Frontal cortex (tissue), 4 donors: ENCODE measurements at places on chromosomes 6 and 20. TPM values are rescaled to one million over a fixed set of nuclear protein-coding genes. Genes with fewer than 3 reads are reported as not detected.
A peak's percentile ranks its signal among the peaks of the same experiment; 100 is the strongest.

Gene CENPW
- total RNA-seq, result 4.5 TPM

Gene LRRC73
- total RNA-seq, result 2.9 TPM

Gene PCK1
- under 0.01 TPM for total RNA-seq

Gene NEURL2
- 3.3 TPM for total RNA-seq

Gene SLC16A10
- total RNA-seq, result 11.0 TPM

Gene CFAP206
- 2.0 TPM for total RNA-seq

Gene PTCRA
- not detected for total RNA-seq

Gene SH3BGRL2
- total RNA-seq, result 23.6 TPM

Gene GNAS
- total RNA-seq, result 481 TPM

Gene DYNLT2
- 2.0 TPM for total RNA-seq

Gene HBS1L
- 116 TPM for total RNA-seq

DNA sequence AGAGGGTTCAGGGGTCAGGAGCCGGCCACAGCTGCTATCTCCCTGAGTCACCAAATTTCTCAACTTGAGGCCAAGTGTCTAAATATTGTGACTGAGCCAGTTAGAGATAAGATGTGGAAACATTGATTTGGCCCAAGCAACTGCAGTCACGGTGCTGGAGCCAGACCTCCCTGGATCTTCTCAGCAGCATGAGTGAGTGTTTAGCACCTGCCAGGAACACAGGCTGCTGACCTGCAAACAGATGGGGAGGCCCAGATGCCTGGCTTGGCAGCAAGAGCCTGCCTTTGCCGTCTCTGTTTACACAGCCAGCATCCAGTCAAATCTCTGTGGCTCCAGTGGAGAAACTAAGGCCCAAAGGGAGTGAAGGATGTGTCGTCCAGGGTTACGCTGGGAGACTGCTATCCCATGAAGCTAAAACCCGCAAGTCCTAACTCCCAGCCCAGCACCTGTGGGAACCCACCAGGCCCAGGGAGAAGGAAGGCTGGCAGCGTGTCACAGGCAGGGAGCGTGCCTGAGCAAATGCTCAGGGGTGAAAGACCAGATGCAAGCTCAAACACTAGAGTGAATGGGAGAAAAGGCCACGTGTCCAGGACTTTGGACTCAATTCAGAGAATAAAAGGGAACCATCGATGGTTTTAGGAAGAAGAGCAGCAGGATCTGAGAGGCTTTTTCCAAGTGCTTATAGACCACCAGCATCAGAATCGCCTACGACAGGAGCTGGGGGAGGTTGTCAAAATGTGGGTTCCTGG, 15.9 kb upstream of the PTGIS start:
- DNase-seq, result no peak

- DNase-seq, result peak; percentile 48
Measured at GRCh38 chr6:35014341-35014740, 125.3 kb downstream of the ANKS1A start.

GRCh38 chr6:145003145-145003544, 718.0 kb downstream of the UTRN start:
- DNase-seq, result no peak

DNA sequence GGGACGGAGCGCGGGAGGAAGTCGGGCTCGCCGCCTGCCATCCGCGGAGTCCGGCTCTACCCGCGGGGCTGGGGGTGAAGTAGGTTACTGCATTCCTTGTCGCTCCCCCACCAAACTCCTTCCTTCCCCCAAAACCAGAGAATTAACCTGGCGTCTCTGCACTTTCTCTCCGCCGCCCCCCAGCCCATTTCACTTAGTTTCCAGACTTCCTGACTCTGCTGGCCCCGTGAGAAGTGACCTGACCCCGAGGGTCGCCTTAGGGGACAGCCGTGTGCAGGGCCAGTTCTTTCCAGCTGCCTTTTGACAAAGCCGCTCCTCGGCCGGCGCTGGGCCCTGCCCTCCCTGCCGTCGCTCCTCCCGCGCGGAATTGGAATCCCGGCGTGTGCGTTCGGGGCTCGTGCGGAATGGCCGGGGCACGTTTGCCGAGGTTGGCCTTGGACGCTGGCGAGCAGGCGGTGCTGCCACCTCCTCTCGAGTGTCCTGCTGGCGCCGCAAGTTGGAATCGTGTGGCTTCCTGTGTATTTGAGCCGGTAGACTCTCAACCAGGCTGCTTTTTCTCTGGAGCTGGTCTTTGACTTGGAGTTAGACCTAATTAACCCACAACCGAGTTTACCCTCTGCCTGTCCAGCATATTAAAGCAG, 650 bp downstream of the DCBLD1 start:
- DNase-seq, result peak; percentile 33

DNA sequence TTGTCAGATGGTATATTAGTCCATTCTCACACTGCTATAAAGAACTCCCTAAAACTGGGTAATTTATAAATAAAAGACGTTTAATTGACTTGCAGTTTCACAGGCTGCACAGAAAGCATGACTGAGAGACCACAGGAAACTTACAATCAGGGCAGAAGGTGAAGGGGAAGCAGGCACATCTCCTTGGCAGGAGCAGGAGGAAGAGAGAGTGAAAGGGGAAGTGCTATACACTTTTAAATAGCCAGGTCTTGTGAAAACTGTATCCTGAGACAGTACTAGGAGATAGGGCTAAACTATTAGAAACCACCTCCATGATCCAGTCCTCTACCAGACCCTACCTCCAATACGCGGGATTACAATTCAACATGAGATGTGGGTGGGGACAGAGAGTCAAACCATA, 193.9 kb upstream of the KCNG1 start:
- no peak for DNase-seq

GRCh38 chr20:796921-797320, 28.6 kb upstream of the SLC52A3 start:
- no peak for DNase-seq

DNA sequence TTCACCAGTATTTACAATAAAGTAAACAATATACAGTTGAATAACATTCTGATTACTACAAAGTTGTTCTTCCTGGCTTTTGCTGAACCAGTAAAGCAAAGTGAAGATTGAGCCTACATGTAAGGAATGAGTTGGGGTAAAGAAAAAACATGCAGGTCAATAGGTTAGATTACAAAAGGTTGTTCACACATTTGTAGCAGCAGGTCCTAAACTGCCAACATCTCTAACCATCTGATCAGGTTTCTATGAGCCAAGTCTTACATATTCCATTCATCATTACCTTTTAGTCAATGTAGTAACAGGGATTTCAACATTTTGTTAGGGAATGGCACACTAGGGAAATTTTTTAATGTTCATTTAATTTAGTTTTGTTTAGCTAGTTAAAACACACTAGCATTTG, 9.3 kb upstream of the CALHM6 start:
- no peak for DNase-seq

DNA sequence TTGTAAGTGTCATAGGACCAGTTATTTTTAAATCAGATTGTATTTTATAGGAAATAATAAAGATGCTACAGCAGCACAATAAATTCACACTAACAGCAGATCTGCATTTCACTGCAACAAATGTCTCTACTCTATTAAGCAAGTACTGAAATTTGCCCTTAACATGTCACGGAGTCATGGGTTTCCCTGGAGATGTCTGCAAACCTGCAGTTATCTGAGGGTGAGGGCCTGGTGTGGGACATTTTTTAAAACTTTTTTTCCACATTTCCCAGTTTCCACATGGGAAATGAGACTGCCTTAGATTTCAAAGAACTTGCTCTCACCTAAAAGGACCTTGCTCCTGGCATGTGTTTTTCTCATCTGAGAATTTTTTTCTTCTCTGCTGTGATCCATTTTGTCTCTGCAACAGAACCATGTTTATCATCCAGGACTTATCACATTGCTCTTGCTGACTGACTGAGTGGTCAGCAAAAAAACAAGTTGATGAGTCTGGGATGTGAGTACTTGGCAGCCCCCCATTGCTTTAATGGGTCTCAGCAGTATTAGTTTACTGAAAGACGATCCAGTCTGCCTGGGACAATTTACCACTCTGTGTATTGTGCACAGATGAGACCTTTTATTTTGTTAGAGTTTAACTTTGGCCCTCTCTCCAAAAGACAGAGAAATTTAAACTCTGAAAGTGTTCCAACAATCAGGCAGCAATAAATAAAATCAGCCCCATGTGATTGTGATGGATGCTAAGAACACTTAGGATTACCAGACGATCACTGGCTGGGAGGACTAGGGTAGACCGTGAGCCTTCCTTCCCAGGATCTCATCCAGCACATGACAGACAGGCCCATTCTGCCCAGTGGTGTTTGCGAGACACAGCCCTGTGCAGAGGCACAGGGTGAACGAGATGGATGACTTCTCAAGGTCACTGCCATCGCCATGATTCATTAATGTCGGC, 268.8 kb downstream of the BTBD9 start:
- no peak for DNase-seq

DNA sequence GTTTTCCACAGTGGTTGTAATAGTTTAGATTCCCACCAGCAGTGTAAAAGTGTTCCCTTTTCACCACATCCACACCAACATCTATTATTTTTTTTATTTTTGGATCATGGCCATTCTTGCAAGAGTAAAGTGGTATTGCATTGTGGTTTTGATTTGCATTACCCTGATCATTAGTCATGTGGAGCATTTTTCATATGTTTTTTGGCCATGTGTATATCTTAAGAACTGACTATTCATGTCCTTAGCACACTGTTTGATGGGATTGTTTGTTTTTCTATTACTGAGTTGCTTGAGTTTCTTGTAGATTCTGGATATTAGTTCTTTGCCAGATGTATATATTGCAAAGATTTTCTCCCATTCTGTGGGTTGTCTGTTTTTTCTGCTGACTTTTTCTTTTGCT, 820.1 kb downstream of the TENT5A start:
- DNase-seq, result no peak

DNA sequence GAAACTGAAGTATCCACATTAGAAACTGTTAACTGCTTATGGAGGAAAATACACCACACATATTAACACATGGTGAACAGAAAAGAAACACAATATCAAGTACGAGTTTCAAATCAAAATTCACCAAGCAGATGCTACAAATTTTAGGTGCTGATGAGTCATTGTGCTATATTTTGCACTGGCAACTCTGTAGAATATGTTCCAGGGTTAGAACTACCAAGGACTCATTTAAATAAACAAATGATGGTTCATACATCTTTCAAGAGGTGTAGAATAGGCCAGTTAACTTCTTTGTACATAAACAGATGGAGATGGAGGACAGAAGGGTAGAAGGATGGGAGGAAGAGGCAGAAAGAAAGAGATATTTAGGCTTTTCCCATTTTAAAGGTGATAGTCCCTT, 184.9 kb downstream of the ARHGAP18 start:
- no peak for DNase-seq

- no peak for DNase-seq
Measured at GRCh38 chr6:166774292-166774691, 147.2 kb upstream of the RPS6KA2 start.

- no peak for DNase-seq
Measured at GRCh38 chr6:118606268-118606667, 45.1 kb downstream of the CEP85L start.

DNA sequence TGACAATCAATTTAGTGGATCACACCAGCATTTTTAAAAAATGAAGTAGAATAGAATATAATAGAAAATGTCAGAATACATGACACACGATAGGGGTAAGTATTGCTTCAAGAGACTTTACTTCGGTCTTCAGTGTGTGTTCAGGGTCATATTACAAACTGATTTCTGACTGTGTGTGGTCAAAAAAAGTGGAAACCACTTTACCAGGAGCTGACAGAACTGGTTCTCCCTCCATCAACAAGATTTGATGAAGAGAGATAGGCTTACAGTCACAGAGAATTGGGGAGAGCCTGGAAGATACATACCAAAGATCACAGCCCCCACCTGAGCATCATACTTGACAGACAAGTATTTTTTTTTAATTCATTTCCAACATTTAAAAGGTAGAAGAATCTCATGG, 21.7 kb downstream of the ARMC2 start:
- no peak for DNase-seq

- DNase-seq, result no peak
Measured at GRCh38 chr6:104252276-104252675, 607.4 kb downstream of the HACE1 start.

GRCh38 chr6:47129129-47129528, 87.0 kb upstream of the ADGRF1 start:
- no peak for DNase-seq

GRCh38 chr6:37129566-37129965, 40.4 kb upstream of the PIM1 start:
- DNase-seq, result no peak

GRCh38 chr6:16440636-16441212, 202.3 kb downstream of the GMPR start:
- no peak for DNase-seq

DNA sequence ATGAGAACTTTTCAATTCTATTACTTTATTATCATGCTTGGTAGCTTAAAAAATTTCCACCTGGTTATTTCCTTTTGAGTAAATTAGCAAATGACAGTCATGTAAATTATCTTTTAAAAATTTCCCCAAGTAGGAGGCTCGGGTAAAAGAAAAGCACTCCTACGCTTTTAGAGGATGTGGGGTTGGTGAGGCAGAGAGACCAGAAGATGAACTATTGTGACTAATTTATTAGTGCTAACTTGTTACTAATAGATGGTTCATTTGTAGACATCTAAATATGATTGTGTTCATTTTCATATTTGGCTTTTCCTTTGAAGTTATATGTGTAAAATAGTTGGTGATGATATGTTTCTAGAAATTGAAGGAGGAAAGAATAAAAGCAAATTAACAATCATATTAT, 27.0 kb downstream of the ZNF292 start:
- DNase-seq, result no peak

- DNase-seq, result no peak
Measured at GRCh38 chr6:165745492-165745891, 82.5 kb upstream of the PDE10A start.

DNA sequence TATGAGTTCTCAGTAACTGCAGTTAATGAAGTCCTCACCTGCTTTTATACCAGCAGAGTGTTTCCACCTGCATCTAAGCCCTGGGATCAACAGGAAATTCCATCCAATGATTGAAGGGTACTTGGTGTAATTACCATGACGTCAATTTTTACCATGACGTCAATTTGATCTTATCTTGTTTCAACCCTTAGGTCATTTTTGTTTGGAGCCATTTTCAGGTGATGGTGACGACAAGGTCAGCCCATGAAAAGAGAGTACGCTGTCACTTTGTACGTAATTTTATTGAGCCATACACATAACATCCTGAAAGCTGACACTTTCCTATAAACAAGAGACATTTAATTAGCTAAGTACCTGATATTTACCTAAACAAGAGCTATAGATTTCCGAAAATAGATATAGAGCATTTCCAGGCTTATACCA, at the start of gene CGA:
CGA (minus strand) TSS at position 20 of the 423 bp plus-strand sequence. CDS start 6,906 bp downstream, outside the sequence.
- DNase-seq, result no peak

DNA sequence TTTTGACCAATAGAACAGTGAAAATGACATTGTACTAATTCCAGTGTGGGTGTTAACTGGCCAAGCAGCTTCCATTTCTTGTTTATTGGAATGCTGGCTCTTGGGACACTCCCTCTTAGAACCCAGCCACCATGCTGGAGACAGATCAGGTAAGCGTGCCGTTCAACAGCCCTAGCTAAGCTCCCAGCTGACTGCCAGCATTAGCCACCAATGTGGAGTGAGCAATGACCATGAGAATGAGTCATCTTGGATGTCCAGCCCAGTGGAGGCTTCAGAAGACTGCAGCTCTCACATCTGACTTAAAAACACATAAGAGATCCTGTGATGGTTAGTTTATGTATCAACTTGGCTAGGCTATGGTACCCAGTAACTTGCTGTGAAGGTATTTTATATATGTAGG, 3.0 kb upstream of the LINC00237 start:
- DNase-seq, result no peak
